ENCODE measurements at places on chromosomes 6 and 20.

DNA sequence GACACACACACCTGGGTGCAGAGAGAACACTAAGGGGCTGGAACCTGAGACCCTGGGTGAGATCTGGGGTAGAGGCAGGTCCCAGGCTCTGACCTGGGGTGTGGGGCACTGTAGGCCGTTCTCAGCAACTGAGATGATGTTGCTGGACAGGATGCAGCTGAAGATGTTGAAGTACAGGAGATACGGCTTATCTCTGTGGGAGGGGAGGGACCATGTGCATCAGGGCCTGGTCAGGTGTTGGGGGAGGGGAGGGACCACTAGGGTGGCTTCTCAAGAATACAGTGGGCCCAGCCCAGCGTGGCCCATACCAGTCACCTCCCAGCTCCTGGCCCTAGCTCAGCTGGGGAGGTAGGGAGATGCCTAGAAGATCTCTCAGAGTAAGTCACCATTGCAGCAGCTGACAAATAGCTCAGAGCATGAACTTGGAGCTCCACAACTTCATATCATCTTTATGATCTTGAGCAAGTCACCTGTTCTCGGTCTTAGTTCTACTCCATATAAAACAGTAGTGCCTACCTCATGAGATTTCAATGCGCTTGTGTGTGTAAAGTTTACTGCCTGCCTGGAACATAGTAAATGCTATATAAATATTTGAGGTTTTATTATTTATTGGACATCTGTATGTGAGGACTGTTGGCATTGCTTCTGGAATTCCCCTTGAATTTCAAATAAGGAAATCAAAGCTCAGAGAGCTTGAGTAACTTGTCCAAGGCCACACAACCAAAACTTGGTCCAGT is 3.8 kb downstream of the SLC44A4 start:
- DNase-seq, result no peak

DNA sequence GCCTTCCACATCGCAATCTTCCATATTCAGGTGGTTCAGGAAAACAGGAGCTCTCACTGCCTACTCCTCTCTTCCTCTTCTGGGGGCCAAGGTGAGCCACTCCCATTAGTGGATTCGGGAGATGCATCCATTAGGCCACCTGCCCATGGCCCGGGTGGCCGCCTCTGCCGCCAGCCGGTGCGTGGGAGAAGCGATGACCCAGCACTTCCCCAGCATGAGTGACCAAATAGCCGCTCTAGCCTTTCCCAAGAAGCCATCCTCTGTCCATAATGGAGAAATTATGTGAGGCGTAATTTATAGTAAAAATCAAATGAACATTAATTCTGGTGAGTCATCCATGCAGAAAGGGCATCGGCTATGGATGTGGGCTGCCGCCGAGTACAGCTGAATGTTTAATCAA is 39.4 kb downstream of the GNAS-AS1 start:
- DNase-seq, result no peak

DNA sequence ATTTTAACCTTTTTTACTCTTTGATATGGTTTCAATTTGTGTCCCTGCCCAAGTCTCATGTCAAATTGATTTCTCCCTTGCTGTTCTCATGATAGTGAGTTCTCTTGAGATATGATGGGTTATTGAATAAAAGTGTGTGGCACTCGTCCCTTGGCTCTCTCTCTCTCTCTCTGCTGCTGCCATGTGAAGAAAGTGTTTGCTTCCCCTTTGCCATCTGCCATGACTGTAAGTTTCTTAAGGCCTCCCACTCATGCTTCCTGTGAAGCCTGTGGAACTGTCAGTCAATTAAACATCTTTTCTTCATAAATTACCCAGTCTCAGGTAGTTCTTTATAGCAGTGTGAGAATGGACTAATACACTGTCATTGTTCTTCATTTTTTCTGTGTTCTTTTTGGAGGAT is 48.5 kb downstream of the LIN28B start:
- DNase-seq, result no peak

DNA sequence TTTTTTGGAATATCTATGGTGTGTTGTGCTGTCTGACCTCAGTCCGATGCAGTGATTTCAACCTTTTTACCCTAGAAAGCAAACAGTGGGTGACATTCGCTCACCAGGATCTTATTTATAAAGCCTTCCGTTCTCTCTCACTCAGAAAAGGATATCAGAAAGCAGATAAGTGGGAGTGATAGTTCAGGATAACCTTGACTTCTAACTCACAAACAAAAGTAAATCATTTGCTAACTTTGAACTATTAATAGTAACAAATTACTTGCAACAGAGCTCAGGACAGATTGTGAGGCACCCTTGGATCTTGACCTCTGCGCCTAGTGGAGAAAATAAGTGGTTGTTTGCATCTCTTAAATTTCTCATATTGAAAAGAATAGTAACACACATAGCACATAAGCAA is 637.1 kb upstream of the CITED2 start:
- no peak for DNase-seq
